ENCODE measurements at places on chromosomes 1 and 21. TPM values are rescaled to one million over a fixed set of nuclear protein-coding genes. Genes with fewer than 3 reads are reported as not detected.

Gene SPOCD1
- not detected for total RNA-seq

- no peak for DNase-seq
Measured at GRCh38 chr21:29074783-29075182, 1.3 kb upstream of the CCT8 start.

Gene MANEAL
- 2.8 TPM for total RNA-seq

GRCh38 chr1:248926401-248927182 is 20.6 kb downstream of the PGBD2 start:
- DNase-seq: no peak

DNA sequence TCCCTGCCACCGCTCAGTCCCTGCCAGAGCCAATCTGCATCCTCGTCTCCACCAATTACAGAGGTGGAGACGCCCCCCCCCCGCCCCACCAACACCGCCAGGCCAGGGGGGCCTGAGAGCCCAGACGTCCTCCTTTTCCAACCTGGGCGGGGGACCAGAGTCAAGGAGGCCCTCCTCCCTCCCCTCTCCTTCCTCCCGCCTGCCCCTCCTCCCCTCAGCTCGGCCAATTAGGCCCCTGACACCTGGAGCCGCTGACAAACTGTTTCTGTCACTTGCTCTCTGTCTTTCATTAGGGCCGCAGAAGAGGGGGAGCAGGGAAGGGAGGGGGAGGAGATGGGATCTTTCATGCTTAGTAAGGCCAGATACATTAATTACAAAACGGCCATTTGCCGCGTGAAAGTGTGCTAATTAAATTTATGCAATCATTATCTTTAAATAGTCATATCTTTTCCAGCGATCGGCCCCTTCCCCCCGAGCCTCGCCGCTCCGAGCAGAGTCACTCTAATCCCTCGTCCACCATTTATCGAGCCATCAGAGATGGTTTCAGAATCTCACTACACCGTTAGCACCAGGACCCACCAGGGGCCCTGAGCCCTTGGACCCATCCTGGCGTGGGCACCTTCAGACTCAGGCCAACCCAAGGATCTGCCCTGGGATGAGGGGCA is 94.7 kb downstream of the PAX7 start:
- no peak for DNase-seq

DNA sequence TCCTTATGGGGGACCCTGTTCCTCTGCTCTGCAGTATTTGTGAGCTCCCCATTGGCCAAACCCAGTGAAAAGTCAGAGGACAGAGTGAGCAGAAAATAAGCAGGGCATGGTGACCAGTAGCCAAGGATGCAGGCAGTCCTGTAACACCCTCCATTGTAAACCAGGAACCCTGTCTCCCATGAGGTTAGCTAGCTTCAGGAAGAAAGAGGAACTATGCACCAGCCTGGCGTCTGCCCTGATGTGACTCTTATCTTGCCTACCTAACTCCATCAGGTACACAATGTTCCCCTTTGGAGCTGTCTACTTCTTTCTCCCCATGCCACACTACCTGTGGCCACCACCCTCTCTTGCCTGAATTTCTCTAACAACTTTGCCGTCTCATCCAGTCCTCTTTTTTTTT is 119.2 kb downstream of the LRIG2 start:
- DNase-seq: no peak

Gene S100A7
- total RNA-seq: not detected

Gene PERM1
- not detected for total RNA-seq

GRCh38 chr1:41708332-41708731 is 210.4 kb downstream of the HIVEP3 start:
- DNase-seq: no peak

Gene FCMR
- 6.8 TPM for total RNA-seq

GRCh38 chr1:180155182-180155682 is 563 bp downstream of the QSOX1 start:
- peak; percentile 67 for DNase-seq

Gene THEM5
- total RNA-seq: not detected

GRCh38 chr1:58618303-58618702 is 41.3 kb upstream of the TACSTD2 start:
- no peak for DNase-seq

- DNase-seq: no peak
Measured at GRCh38 chr1:92444351-92444750, 42.4 kb downstream of the GFI1 start.

- DNase-seq: no peak
Measured at GRCh38 chr1:117398957-117399356, 31.7 kb downstream of the MAN1A2 start.

GRCh38 chr21:14773777-14774345 is 227.7 kb upstream of the SAMSN1 start:
- DNase-seq: peak; percentile 72

- no peak for DNase-seq
Measured at GRCh38 chr1:172270605-172271004, 149.9 kb upstream of the C1orf105 start.

DNA sequence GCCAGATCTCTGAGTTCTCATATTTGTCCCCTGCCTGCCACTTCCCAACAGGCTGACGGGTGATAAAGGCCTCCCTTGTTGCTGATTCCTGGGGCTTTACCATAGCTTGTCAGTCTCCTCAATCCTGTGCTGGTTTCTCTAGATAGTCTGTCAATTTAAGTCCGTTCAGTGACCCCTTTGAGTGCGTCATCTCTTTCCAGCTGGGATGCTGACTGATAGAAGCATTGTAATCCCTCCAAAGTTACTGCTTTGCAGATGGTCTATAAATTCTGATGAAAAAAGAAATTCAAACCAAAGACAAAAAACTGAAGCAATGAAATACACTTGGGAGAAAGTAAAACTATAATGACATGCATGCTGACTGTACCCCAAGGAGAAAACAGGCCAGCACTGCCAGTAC is 28.3 kb downstream of the RHOU start:
- DNase-seq: no peak

Gene HCRTR1
- total RNA-seq: not detected

Gene FHAD1
- not detected for total RNA-seq

Gene CDCA8
- total RNA-seq: 60.4 TPM

Gene MAP10
- total RNA-seq: 2.8 TPM

Gene TARDBP
- total RNA-seq: 226 TPM

- no peak for DNase-seq
Measured at GRCh38 chr1:82487778-82488177, 687.0 kb downstream of the ADGRL2 start.

Gene TFF2
- total RNA-seq: not detected

DNA sequence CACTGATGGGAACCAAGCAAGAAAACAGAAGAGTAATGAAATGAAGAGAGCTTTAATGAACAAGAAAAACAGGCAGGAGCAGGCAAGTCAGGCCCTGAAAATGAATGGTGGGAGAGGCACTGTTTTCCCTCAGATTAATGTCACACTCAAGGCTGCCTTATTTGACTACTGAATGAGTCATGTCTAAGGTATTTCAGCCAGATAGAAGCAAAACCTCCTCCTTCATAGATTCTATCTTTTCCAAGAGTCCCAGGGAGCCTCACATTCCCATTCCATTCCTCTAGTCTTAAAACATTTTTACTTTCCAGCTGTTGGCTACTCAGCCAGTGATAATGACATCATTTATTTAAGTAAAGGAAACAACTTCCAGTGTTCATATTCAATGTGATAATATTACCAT is 228.4 kb upstream of the NRIP1 start:
- DNase-seq: no peak

Gene IFNLR1
- total RNA-seq: 2.0 TPM
